Stimulated activated CD8-positive, alpha-beta memory T cell treated with anti-CD3 and anti-CD28 coated beads, Interleukin-7, amount 100 ng/mL, for 4 hours (primary cell): ENCODE measurements at places on chromosomes 3 and 15.

DNA sequence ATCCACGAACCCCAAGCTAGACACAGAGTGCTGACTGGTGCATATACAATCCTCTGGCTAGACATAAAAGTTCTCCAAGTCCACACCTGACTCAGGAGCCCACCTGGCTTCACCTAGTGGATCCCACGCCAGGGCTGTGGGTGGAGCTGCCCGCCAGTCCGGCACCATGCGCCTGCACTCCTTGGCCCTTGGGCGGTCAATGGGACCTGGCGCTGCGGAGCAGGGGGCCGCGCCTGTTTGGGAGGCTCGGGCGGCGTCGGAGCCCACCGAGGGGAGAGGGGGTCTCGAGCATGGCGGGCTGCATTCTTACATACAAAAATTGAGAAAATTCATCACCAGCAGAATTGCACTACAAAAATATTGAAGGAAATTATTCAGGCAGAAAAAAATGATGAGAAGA, 120.7 kb upstream of the FAN1 start:
- no peak for DNase-seq

DNA sequence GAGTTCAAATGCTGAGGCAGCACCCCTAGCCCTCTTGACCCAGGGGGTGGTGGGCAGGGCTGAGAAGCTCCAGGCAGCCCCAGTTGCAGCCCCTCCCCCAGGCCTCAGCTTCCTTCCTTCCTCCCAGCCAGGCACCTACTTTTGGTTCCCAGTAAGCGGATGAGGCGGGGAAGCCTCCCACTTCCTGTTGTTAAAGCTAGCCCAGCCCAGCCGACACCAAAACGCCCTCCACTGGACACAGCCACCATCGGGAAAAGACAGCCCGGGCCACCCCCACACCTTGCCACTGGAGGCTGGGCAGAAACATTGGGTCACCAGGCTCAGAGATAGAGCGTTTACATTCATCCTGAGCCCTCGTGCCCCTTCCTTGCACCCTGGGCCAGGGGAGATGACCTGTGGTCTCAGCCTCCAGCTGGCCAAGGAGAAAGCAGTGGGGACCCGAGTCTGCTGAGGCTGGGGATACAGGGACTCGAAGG, 3.5 kb downstream of the DUSP7 start:
- DNase-seq: peak; percentile 30

DNA sequence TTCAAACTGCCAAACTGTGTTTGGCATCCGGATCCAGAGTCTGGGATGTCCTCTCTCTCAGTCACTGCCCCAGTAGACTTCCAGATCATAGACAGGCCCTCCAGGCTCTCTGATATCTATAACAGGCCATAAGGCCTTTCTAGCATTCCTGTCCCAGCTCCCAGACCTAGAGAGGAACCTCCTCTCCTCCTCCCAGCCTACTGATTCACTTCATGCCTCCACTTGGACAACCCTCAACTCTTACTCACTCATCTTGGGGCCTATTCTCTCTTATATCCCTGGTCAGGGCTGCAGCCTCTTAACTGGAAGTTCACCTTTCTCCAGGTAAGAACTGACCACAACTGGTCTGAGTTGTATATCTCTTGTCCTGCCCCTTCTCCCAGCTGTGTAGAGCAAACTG, 253.7 kb upstream of the TRIM42 start:
- no peak for DNase-seq

GRCh38 chr15:95550702-95551101, 779.8 kb upstream of the NR2F2 start:
- DNase-seq: no peak

DNA sequence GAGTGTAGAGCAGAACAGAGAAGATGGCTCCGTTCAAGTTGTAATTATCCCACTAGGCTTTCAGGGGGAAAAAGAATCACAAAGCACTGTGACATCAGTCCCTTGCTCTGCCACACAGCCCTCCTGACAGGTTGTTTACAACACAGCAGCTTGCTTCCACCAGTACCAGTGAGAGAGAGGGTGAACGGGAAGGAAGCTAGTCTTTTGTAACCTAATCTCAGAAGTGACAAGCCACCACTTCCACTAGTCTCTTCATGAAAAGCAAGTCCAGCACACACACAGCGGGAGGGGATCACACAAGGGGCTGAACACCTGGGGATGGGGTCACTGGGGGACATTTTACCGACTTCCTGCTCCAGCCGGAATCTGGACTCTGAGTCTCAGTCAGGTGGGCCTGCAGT, 86.3 kb downstream of the FAM81A start:
- no peak for DNase-seq

DNA sequence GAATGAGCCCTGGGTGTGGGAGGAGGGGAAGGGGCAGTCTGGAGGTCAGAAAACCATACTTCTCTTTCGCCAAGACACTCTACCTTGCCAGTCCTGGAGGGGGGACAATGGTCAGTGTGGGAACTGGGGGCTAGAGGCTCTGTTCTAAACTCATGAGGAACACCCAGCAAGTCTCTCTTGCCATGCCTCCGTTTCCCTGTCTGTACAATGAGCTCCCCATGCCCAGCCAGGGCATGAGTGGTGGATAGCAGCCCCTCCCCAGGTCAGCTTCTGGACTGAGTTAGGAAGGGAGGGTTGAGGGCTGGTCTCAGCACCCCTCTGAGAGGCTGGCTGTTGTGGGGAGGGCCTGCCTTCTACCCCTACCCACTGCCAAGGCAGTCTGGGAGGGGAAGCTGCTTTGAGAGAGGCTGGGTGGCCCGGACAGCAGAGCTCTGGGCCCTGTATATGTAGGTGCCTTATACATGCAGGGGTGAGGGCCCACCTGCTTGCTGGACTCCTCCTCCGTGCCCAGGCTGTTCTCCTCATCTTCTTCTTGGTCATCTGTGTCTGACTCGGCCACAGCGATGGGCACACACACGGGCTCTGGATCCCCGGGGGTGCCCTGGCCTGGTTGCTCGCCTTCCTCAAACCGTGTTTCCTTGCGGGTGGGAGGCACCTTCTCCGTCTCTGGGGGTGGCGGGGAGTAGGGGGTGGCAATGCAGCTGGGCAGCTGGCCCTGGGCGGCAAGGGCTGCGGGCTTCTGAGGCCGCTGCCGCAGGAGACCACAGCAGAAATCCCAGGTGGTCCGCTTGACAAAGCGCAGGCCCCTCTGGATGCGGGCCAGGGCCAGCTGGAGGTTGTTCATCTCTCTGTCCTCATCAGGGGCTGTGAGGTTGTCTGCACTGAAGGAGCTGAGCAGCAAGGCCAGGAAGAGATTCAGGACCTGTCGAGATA, 68.8 kb downstream of the SCN5A start:
- DNase-seq: no peak

DNA sequence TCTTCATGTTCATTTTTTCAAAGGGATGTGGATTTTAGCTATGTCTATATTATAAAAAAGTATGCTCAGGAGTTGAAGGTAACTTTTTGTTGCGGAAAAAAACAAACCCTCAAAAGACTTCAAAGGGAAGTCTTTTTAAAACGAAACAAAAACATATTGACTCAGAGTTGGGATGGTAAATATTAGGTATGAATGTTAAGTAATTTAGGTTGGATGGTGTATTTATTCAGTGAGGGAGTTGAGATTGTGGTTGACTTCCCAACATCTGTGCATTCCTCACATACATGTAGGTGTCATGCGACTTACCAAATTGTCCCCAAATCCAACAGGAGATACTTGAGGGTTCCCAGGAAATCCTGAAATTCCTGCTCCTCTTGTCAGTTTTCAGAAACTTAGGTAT, 32.7 kb upstream of the PLSCR5 start:
- no peak for DNase-seq

DNA sequence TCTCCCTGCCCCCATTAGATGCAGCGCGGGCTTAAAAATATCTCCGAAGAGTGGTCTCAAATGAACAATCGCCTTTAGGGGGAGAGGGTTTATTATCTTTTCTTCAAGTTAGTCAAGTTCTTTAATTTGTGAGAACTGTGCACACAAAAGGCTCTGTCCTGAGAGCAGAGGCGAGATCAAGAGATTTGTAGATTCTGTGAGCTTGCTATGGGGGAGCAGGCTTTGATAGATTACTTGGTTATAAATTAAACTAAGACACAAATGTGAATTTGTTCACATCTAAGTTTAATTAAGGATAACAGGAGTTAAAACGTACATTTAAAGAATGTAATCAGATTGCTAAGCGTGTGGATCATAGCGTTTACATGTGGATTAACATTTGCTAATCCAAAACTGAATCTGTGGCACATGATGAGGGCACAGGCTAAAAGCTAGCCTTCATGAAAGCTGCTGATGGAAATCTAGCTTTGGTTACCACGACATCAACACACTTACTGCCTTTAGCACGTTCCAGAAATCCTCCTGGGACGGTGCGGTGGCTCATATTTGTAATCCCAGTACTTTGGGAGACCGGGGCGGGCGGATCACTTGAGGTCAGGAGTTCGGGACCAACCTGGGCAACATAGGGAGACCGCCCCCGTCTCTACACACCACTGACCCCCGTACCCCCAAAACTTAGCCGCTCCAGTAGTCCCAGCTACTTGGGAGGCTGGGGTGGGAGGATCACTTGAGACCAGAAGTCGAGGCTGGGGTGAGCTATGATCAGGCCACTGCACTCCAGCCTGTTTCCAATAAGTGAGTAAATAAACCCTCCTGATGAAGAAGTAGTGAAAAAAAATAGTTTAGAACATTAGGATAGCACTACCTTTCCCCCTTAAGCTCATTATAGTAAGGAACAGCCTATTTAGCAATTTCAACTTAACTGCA, 1.0 kb upstream of the PRTG start:
- DNase-seq: no peak

- DNase-seq: no peak
These were observed 64.2 kb upstream of the SLCO2A1 start for GRCh38 chr3:134093956-134094355.

DNA sequence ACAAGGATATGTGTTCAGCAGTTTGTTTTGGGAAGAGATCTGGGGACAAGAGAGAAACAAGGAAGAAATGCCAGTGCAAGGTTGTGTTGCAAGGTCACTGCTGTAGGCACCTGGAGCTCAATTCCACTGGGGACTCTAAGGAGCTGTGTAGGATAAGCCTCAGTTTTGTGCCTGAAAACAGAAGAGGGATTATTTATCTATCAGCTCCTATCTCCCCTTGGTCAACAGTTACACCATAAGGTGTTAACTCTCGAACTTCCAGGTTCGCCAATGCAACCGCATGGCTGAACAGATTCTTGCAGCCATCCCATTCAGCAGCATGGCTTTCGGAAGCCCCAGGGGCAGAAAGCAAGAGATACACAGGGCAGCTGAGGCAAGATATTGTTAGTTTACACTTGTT, 41.6 kb upstream of the CNOT10 start:
- no peak for DNase-seq

DNA sequence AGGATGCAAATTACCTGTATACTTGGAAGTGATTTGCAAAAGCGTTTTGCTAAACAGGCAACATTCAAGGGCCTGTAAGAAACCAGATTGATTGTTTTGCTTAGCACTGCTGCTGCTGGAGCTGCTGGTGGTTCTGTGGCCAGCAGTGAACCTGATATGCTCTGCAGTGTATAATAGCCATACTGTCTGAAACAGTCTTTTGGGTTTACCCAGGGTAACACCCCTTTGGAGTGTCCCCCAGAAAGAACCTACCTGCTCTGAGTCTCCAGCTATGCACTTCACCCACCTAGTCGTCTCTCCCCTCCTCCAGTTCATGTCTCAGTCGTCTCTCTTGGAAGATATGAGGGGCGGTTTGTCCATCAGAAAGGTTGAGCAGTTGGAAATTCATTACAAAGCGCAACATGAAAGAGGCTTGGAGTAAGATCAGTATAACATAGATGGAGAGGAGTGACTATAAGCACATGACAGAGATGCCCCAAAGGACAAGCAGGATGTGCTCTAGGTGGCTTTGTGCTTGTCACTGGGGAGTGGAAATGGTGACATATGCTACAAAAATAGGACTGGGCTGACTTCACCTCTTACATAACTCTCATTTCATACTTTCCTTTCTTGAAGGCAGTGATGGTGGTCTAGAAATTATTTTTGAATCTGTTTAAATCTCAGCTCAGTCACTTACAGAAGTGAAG, 3.8 kb downstream of the MKRN2 start:
- DNase-seq: no peak
